ENCODE measurements at places on chromosomes 1 and 21.

- DNase-seq: no peak
These were observed 127.8 kb downstream of the MACF1 start for GRCh38 chr1:39332291-39332690.

- peak; percentile 70 for DNase-seq
These were observed 29.5 kb upstream of the JUN start for GRCh38 chr1:58813361-58813760.

GRCh38 chr1:33171977-33172813, 9.6 kb downstream of the TRIM62 start:
- no peak for DNase-seq

- DNase-seq: no peak
These were observed 51.3 kb downstream of the PTP4A2 start for GRCh38 chr1:31886866-31887265.

- no peak for DNase-seq
These were observed 11.2 kb upstream of the MANEAL start for GRCh38 chr1:37782491-37782890.

- DNase-seq: no peak
These were observed 9.9 kb upstream of the PAQR6 start for GRCh38 chr1:156257711-156258110.

- no peak for DNase-seq
These were observed 50.1 kb downstream of the RASAL2 start for GRCh38 chr1:178143730-178144690.

- DNase-seq: no peak
These were observed 14.5 kb upstream of the CBR3 start for GRCh38 chr21:36120304-36120888.

DNA sequence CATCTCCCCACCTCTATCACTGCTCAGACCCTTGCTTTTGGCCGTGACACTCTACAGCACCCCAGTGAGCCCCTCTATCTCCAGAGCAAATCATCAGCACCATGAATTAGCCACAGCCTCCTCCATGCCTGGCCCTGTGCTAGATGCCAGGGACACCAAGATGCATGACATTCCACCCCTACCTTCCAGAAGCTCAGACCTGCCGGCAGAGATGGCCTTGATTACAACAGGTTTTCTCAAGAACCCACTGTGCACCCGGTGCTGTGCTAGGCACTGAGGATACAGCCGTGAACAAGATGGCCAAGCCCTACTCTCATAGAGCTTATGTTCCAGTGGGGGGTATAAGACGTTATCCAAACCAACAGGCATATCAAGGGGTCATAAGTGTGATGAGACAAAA, 30.6 kb downstream of the CDK18 start:
- DNase-seq: no peak

GRCh38 chr1:246275036-246275435, 232.0 kb downstream of the SMYD3 start:
- DNase-seq: no peak

GRCh38 chr21:14076143-14076806, 134.5 kb downstream of the LIPI start:
- no peak for DNase-seq

- no peak for DNase-seq
These were observed 19.7 kb downstream of the PBX1 start for GRCh38 chr1:164578479-164579200.

DNA sequence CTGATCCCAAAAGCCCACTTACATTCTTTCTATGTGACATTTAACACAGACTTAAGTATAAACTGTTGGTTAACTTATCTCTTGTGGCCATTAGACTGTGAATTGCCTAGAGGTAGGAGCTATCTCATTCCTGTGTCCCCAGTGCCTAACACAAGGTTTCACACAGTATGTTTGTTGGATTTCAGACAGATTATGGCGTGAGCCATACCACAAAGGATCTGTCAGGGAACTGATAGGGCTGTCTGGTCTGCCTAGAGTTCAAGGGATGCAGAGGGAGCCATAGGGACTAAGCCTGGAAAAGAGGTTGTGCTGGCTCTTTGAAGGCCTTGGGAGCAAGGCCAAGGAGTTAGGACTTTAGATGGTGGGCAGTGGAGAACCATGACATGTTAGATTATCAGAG, 40.0 kb downstream of the MEF2D start:
- no peak for DNase-seq

DNA sequence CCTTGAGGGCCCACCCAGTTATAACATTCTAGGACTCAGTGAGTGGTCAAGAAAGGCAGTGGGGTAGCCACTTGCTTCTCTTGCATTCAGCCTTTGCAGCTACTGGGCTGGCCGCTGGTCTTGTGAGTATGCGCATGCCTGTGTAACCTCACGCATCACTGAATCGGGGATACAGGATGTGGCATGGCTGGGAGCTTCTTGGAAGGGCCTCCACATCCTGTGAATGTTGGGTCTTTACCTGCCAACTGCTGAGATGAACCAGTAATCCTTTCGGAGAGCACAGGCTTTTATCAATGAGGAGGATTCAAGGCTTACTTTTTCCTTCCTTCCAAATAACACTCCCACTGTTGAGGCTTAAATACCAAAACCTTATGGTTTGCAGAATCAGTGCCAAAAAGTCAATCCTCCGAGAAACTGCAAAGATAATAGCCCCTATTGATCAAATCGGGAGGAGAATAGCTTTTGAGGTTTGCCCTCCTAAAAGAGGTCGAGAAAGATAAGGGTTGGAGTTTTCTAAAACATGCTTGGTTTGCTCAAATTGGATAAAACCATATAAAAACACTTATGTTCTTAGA, 198.9 kb upstream of the UBE2U start:
- peak; percentile 21 for DNase-seq

- no peak for DNase-seq
These were observed 56.5 kb downstream of the PTP4A2 start for GRCh38 chr1:31881688-31882000.

GRCh38 chr1:36851595-36851994, 182.7 kb downstream of the GRIK3 start:
- no peak for DNase-seq

- DNase-seq: no peak
These were observed 238.4 kb downstream of the NPHP4 start for GRCh38 chr1:5753549-5754421.

DNA sequence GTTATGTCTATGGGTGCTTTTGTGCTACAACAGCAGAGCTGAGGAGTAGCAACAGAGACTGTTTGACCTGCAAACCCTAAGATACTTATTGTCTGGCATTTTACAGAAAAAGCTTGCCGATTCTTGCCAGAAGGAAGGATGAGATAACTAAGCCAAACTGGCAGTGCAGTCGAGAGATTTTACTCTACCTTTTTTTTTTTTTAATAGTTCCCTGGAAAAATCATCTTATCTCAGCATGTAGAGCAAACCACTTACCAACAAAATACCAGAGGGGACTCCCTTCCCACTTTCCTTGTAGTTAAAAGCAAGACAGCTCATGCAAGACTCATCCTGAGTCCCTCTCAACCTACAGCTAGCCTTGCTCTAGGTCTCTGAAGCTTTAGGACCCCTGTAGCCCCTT, 132.9 kb downstream of the SYT2 start:
- no peak for DNase-seq

- DNase-seq: no peak
These were observed 9.8 kb downstream of the CACNA1E start for GRCh38 chr1:181493166-181493565.

DNA sequence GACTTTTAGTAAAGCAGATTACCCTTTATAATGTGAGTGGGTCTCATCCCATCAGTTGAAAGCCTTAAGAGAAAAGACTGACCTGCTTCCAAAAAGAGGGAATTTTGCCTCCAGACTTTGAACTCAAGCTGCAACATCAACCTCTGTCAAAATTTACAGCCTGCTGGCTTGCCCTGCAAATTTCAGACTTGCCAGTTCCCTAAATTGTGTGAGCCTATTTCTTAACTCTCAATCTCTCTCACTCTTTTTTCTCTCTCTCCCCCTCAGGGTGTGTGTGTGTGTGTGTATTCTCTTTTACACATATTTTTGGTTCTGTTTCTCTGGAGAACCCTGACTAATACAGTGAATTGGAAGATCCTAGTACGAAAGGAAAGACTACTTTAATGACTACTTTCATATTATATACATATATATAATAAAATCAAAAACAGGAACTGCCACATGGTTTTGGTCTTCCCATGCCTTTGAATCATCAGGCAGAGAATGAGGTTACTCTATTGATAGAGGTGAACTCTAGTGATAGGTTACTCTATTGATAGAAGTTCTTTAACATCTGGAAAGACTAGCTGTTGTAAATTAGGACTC, 6.4 kb downstream of the OR2C3 start:
- DNase-seq: no peak

DNA sequence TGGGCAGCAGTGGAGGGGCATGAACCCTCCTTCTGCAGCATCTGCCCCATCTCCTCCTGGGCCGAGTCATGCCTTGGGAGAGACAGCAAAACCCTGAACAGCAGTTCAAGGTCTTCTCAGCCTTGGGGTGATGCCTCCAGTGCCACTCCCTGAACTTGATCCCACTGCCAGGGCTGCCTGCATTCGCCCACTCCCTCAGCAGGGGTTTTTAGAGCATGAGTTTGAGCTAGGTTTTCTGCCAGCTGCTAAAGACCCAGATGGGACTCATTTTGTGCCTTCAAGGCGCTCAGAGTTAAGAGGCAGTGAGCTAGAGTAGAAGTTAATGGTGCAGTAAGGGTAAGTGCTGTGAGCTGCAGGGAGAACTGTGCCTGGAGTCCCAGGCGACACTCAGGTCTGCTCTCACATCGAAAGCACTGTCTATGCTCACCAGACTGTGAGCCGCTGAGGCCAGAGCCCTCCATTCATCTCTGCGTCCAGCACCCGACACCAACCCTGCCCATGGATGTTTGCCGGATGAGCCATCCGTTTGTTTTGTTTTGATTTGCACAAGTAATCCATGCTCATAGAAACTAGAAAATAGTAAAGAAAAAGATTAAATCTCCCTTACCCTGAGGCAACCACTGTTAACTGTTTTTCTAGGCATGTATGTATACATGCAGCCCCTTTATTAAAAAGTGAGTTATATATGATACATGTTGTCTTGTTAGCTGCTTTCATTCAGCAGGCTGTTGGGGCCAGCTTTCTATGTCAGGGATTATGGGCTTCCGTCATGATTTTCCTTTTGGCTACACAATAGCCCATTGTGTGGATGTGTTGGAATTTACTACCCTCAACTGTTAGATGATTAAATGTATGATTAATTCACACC, 67.8 kb downstream of the VPS26C start:
- no peak for DNase-seq

DNA sequence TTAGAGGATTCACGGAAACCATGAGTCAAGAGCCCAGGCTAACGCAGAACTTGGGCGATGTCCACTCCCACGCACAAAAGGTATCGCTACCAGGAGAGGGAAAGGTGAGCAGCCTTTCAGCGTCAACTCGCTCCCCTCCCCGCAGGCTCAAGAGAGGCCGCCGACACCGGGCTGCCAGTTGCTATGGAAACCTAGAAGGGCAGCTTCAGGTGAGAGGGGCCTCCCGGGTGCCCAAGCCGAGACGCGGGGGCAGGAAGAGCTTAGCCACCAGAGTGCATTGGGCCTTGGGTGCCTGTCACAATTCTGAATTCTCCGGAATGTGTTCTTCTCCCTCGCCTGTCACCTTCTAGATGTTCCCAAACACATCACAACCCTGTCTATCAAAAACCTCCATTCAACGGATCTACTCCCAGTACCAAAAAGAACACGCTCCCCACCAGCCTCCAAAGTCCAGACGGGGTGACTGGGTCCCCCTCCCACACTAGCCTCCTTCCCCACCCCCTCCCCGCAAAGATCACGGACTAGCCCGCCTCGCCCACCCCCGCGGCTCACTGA, 694 bp downstream of the MEAF6 start:
- no peak for DNase-seq

GRCh38 chr1:6509919-6510291, 18.4 kb upstream of the PLEKHG5 start:
- no peak for DNase-seq

- DNase-seq: no peak
These were observed 44.0 kb downstream of the TRIM62 start for GRCh38 chr1:33137800-33138199.
